ENCODE measurements at places on chromosomes 3 and 15. TPM values are rescaled to one million over a fixed set of nuclear protein-coding genes. Genes with fewer than 3 reads are reported as not detected.

SLC35G2 gene
- total RNA-seq = 0.27 TPM

WDR93 gene
- total RNA-seq = 0.06 TPM

ACTRT3 gene
- 1.7 TPM for total RNA-seq

BTLA gene
- not detected for total RNA-seq

CCDC54 gene
- not detected for total RNA-seq

SOX2 gene
- not detected for total RNA-seq

LINGO1 gene
- total RNA-seq = 31.8 TPM

ALS2CL gene
- total RNA-seq = 11.4 TPM

LYZL4 gene
- 4.3 TPM for total RNA-seq

NEK10 gene
- 1.1 TPM for total RNA-seq

EPHA3 gene
- 9.2 TPM for total RNA-seq

LRTM1 gene
- not detected for total RNA-seq

GMNC gene
- not detected for total RNA-seq

NOX5 gene
- total RNA-seq = 0.12 TPM

CCRL2 gene
- 7.2 TPM for total RNA-seq

CAMK2N2 gene
- not detected for total RNA-seq

TGM4 gene
- total RNA-seq = not detected

SH3GL3 gene
- 79.6 TPM for total RNA-seq

VILL gene
- total RNA-seq = 2.5 TPM

CYP8B1 gene
- not detected for total RNA-seq

RGMA gene
- total RNA-seq = 3.4 TPM

KLHL40 gene
- 0.39 TPM for total RNA-seq

LSMEM2 gene
- total RNA-seq = 29.2 TPM

PRTG gene
- total RNA-seq = 93.8 TPM

RLBP1 gene
- total RNA-seq = not detected

ROBO1 gene
- 56.4 TPM for total RNA-seq

TNNC1 gene
- total RNA-seq = 1,875 TPM

EHD4 gene
- 42.8 TPM for total RNA-seq

GP5 gene
- total RNA-seq = 0.83 TPM

UQCC5 gene
- total RNA-seq = 1.0 TPM

ABI3BP gene
- 0.54 TPM for total RNA-seq

PDE8A gene
- 18.6 TPM for total RNA-seq

BFSP2 gene
- not detected for total RNA-seq

GATM gene
- 50.0 TPM for total RNA-seq

EOMES gene
- 0.11 TPM for total RNA-seq

WDR76 gene
- 8.2 TPM for total RNA-seq

DAZL gene
- not detected for total RNA-seq

TRAT1 gene
- total RNA-seq = not detected

GLDN gene
- 0.07 TPM for total RNA-seq

A4GNT gene
- not detected for total RNA-seq

GPR176 gene
- total RNA-seq = 5.6 TPM

GHRL gene
- not detected for total RNA-seq

BHLHE40 gene
- 15.3 TPM for total RNA-seq

SLC15A2 gene
- total RNA-seq = 2.7 TPM

LIPC gene
- not detected for total RNA-seq

ONECUT1 gene
- total RNA-seq = 0.18 TPM

CYP1A2 gene
- not detected for total RNA-seq
